ENCODE measurements at places on chromosomes 11 and 22. TPM values are rescaled to one million over a fixed set of nuclear protein-coding genes. Genes with fewer than 3 reads are reported as not detected.

FGF4 gene
- total RNA-seq, result not detected

EIF4G2 gene
- total RNA-seq, result 710 TPM

C22orf15 gene
- total RNA-seq, result not detected

AMBRA1 gene
- total RNA-seq, result 35.7 TPM

SLC22A8 gene
- 0.18 TPM for total RNA-seq

RTN4RL2 gene
- total RNA-seq, result 1.2 TPM

APOL5 gene
- not detected for total RNA-seq

C11orf16 gene
- not detected for total RNA-seq

ROBO4 gene
- total RNA-seq, result 7.9 TPM

DNA sequence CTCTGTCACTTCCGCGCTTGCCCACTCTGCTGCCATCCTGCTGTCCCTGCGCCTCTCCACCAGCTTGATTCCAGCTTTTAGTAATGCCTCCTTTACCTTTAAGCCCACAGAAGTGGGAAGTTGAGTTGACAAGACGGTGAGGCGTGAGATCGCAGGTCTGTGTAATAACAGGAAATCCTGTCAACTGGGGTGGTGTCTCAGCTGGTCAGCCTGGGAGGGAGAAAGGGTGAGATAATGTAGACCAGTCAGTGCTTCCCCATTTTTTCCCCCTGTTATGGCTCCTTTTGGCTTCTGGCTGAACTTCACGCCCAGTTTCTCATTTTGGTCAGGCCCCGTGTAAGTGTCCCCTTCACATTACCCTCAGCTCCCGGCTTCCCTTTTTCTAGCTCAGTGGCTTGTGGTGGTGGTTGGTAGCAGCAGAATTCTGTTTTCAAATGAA, 98.9 kb downstream of the TRAF6 start:
- no peak for DNase-seq

DNA sequence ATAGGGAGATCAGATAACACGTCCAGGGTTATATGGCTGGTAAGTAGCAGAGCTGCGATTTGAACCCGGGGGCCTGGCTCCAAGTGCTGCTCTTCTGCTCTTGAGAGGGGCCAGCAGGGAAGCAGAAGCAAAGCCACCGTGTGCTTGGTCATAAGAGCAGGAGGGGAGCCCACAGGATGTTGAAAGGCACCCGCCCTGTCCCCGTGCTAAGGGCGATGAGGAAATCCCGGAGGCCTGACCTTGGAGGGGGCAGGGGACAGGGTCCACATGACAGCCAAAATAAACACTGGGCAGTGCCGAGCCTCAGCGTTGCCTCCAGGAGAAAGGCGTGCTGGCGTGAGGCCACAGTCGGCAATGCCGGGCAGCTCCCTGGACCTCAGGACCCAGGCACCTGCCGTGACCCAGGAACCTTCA, 28.8 kb downstream of the TOM1 start:
- DNase-seq, result no peak

DNA sequence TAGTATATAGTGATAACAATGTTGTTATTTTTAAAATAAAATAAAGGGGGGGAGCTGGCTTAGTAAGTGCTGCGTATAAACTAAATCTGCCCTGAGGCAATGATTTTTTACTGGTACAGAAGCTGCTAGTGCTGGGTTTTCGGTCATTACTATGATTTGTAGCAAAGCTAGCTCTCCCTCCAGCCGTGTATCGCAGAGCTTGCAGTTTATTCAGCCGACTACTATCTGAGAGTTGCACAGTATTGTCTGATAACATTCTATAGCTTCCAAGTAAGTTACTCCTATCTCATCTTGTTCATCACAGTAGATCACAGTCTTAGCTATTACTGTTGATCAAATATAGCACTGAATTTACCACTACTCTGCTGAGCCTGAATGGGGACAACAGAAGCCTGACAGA, 805.5 kb upstream of the ARHGAP42 start:
- no peak for DNase-seq

GRCh38 chr22:17319546-17319945, 49.7 kb upstream of the CECR2 start:
- DNase-seq, result no peak

DNA sequence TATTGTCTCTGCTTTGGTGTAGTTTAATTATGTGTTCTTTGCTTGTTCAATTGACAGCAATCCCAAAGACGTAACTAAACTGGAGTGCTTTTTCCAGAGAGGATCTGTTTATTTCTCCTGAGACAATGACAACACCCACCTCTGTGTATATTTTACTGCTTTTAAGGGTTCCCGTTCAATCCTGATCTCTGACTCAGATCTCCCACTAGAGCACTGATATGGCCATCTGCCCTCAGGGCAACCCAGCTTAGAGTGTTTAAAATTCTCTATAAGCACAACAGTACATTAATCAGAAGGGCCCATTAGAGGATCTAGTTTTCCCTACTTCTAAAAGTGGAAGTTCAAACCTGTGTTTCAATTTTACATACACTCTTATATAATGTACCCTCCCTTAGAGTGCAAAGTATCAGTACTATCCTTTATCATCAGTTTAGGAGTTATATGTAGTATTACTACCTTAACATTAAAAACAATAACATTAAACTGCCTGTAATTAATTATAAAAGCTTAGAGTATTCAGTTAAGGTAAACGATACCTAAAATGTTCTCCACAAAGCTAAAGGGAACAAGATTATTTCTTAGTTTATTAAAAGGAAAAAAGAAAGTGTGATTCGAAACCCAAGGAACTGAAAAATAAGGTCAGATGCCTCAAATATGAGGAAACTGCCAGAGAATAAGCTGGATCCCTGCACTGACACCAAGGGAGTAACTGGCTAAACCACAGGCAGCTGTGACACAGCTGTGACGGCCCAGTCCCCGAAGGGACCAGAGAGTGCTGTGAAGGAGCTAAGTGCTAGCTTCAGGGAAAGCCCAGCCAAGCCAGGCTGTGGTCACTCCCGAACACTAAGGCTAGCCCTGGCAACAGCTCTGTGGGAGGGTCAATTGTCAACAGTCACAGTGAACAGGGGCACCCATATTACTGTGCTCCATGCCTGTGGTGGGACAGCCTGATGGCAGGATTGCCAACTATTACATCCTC, 15.2 kb downstream of the UFD1 start:
- DNase-seq, result no peak

DNA sequence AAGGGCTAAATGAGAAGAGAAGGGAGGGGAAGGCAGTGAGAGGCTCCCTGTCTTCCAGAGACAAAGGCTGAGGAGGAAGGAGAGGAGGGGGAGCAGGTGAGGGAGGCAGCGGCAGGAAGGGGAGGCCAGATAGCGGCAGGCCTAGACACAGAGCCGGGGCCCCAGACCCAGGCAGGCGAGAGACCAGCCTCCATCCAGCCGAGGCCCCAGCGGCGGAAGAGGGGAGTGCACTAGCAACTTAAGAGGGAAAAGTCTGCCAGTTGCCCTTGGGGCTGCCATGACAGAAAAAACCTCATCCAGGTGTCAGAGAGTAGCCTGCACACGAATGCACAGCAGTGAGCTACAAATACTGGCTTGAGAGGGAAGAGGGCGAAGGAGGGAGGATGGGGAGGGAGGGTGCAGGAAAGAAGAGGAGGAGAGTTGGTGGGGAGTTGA, 46.7 kb downstream of the IGLL1 start:
- no peak for DNase-seq

DNA sequence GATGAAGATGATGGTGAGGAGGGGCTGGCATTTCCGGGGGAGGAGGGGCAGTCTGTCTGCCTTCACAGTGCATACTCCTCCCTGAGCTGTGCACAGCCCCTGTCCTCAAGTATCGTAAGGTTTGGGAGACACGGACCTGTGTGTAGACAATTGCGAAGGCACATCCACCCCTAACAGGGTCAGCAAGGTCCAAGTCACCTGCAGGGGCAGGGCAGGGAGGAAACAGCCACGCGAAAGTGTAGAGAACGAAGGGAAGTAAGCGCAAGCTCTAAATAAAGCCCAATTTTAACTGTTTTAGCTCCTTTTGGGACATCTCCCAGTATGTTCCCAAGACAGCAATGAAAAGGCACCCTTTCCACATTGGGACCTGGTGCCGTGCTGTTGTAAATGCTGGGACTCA, 448.2 kb downstream of the TBC1D22A start:
- no peak for DNase-seq

GRCh38 chr11:66493130-66493529, 12.9 kb downstream of the DPP3 start:
- DNase-seq, result no peak

DNA sequence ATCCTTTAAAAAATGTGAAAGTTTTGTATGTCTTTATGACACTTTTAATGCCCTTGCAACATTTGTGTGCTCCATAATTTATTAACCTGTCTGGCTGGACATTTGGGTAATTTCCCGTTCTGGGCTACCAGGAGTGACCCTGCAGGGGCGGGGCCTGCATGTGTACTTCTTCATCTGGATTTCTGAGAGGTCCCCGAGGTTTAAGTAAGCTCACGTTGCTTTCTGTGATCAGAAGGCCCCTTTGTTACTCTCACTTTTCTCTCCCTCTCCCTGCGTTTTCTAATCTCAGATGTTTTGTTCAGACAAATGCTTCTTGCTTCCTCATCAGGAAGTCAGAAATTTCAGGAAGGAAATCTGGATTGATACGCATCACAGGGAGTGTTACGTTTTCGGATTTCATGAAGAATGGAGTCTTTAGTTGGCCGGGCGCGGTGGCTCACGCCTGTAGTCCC, 78.9 kb upstream of the CRYBB3 start:
- no peak for DNase-seq

- DNase-seq, result no peak
Measured at GRCh38 chr11:35050541-35050995, 88.4 kb upstream of the CD44 start.

DNA sequence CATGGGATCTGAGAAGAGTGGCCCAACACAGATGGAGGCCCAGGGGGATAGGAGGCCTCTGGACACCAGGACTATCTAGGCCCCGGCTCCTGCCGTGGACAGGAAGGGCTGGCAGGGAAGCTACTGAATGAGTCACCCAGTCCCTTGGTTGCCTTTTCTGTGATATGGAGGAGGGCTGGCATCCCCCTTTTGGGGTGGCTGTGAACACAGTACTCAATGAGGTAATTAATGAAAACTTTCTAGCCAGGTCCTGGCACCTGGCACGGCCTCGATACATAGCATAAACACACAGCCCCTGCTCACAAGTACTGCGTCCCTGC, 163.2 kb downstream of the CHST1 start:
- no peak for DNase-seq

GRCh38 chr11:120339394-120339890, 3.2 kb downstream of the ARHGEF12 start:
- no peak for DNase-seq

DNA sequence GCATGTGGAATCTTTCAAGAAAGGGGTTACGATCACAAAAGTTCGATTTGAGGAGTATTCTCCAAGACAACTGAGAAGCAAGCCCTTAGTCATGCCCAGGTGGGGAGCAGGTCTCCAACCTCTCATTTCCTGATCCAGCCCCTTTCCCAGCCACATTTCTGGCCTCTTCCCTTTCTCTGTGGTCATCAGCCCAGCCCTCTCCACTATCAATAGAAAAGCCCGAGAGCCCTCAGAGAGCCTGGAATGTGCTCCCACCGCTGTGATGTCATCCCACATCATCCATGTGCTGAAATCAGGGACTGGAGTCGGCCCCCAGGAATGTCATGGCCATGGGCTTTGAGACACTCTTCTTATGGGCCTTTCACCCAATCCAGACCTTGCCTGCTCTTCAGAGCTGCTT, 62.6 kb downstream of the KCNJ1 start:
- no peak for DNase-seq

- DNase-seq, result no peak
Measured at GRCh38 chr11:119376197-119376847, 5.2 kb downstream of the USP2 start.

DNA sequence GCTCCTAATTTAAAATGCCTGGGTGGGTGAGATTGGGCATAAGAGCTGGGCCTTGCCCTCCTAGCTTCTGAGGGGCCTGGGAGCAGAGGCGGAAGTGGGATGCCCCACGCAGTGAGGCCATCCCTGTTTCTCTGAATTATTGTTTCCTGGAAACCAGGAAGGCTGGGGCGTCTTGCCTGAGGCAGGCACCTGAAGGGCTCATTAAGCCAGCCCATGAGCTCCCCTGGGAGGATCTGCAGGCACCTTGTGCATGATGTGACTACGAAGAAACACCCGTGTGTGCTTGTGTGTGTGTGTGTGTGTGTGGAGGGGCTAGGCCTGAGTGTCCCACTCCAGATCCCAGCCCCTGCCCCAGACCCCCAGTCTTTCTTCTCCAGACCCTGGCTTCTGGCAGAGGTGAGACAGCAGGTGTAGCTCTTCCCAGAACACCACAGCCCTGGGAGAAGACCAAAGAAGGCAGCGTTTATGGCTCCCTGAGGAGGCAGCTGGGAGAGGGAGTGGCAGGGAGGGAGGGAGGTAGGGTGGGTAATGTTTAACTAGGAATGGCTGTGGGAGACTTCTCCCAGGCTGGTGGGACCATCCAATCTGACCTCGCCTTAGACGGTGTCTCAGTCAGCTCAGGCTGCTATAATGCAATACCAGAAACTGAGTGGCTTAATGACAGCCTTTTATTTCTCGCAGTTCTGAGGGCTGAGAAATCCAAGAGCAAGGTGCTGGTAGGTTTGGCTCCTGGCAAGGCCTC, 2.1 kb upstream of the BATF2 start:
- no peak for DNase-seq

DNA sequence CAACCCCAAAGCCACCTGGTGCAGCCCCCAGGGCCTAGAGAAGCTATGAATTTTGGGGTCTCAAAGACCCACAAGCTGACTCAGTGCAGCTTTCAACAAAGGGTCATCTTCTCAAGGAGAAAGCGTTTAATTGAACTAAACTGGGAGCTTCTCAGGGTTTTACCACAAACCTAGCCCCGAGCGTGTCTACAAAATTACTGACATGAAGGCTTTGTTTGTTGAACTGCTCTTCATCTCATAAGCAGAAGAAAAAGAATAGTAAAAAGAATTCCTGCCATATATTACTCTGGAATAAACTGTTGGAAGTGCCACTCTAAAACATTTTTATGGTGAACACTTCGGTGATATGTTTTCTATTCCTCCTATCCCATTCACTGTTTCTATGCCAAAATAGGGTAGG, 50.8 kb upstream of the INCENP start:
- no peak for DNase-seq

- DNase-seq, result no peak
Measured at GRCh38 chr11:27012234-27012921, 18.5 kb downstream of the FIBIN start.

GRCh38 chr22:49923445-49923844, 5.0 kb downstream of the CRELD2 start:
- DNase-seq, result no peak

DNA sequence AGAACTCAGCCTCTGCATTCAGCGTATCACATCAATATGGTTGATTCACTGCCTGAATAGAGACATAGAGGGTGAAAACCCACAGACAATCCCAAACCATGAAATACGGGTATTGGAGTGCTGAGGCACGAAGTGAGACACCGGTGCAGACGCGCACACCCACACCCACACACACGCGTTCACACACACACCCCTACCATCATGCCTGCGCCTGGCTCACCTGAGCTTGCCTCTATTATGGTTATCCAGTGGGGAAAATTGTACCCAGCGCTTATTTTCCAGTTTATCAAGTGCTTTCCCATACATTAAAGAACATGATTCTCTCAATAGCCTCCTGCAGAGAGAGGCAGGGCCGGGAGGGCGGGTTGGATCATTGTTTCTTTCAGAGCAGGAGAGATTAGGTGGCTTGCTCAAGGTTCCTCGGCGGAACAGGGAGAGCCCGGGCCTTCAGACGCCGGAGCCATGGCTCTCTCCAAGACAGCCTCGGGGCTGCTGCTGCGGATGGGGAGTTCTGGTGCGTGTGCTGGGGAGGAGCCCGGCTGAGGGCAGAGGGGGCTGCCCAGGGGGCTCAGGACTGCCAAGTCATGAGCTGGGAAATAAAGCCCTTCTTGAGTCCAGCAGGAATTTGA, 78.9 kb upstream of the THY1 start:
- DNase-seq, result no peak

- DNase-seq, result no peak
Measured at GRCh38 chr11:98099371-98099770, 921.4 kb upstream of the CNTN5 start.

GRCh38 chr11:35013514-35014233, 97.3 kb downstream of the PDHX start:
- DNase-seq, result no peak

All from cerebellum (tissue), 4 donors.